ENCODE measurements at places on chromosomes 7 and 10. TPM values are rescaled to one million over a fixed set of nuclear protein-coding genes. Genes with fewer than 3 reads are reported as not detected.

TRIL gene
- total RNA-seq = 7.0 TPM

GRCh38 chr10:119659951-119660350, 8.8 kb downstream of the BAG3 start:
- no peak for DNase-seq

DNA sequence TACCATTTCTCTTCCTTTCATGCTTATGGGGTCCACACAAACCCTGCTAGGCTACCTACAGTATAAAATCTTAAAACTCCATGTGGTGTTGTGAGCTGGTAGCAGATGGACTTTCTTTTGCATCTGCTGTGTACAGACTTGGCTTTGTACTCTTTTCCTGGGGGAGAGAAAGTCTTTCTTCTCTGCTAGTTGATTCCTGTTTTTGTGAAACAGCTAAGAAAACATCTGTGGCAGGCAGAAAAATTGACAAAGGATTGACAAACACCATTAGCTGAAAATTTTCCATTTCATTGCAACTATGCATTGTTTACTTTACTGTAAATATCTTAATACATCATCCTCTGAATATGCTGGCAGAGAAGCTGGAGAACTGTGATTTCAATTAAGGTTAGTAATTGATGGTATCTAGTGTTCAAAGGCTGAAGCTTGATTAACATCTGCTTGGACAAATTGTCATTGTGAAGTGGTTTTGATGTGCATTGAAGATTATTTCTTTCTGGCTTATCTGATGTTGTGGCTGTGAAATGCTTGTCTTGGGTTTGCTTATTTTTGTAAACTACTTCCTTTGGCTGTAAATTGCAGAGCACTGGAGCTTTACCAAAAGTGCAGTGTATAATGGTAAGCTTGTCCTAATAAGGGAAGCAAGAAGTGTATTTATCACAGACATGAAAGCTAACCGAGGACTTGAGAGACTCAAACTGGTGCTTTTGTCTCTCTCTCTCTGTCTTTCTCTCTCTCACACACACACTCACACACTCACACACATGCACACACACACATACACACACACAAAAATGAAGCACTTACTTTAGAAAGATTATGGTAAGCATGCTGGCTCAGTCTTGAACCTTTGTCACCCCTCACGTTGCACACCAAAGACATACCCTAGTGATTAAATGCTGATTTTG, at the start of gene FOXP2:
Gene FOXP2, plus strand, starts transcription at position 660 of the 908 bp plus-strand sequence. CDS start 11,697 bp downstream, outside the sequence.
- DNase-seq = no peak

DNA sequence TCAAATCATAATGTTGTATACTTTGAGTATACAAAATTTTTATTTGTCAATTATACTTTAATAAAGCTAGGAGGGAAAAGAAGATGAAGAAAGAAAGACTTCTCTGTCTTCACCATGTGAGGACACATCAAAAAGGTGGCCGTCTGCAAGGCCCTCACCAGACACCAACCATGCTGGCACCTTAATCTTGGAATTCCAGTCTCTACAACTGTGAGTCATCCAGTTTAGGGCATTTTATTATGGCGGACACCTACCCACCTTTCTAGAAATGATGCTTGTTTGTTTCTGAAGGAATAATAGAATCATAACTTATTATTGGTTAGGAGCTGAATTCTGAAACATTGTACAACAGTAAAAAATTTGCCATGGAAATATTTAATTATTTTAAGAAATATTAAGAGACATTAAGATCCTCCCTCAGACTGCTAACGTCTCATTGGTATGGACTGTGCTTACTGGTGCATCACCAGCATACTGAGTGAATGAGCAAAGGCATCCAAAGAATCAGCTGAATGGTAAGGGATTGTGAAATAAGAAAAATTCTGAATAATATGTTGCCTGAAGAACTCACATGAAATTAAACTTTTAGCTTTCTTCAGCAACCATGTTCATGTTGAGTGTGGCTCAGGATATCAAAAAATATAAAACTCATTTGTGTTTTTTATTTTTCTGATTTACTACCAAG, 536.6 kb downstream of the HTR7 start:
- DNase-seq = no peak

LLCFC1 gene
- not detected for total RNA-seq

- no peak for DNase-seq
These were observed 18.8 kb downstream of the TFAM start for GRCh38 chr10:58404001-58404400.

All from aorta (tissue), 5 donors.